Left colon (tissue), 2 donors: ENCODE measurements at places on chromosomes 7 and 10. TPM values are rescaled to one million over a fixed set of nuclear protein-coding genes. Genes with fewer than 3 reads are reported as not detected.

GRCh38 chr7:38027884-38028455, 107.5 kb downstream of the EPDR1 start:
- no peak for DNase-seq

- no peak for DNase-seq
Measured at GRCh38 chr10:75342397-75342796, 59.2 kb downstream of the ZNF503 start.

- no peak for DNase-seq
Measured at GRCh38 chr10:95337423-95338160, 46.8 kb upstream of the PDLIM1 start.

Gene SPDYE5
- not detected for total RNA-seq

Gene MALRD1
- 0.15 TPM for total RNA-seq
